ENCODE measurements at places on chromosomes 16 and 17.

GRCh38 chr16:24919536-24919935 lies 73.8 kb downstream of the SLC5A11 start:
- DNase-seq = no peak

- DNase-seq = no peak
These were observed 27.2 kb downstream of the MAP3K14 start for GRCh38 chr17:45289301-45290268.

GRCh38 chr17:80248894-80249710 lies 11.6 kb upstream of the RNF213 start:
- no peak for DNase-seq

- peak; percentile 39 for DNase-seq
These were observed 7.0 kb upstream of the ZFHX3 start for GRCh38 chr16:73054813-73055482.

DNA sequence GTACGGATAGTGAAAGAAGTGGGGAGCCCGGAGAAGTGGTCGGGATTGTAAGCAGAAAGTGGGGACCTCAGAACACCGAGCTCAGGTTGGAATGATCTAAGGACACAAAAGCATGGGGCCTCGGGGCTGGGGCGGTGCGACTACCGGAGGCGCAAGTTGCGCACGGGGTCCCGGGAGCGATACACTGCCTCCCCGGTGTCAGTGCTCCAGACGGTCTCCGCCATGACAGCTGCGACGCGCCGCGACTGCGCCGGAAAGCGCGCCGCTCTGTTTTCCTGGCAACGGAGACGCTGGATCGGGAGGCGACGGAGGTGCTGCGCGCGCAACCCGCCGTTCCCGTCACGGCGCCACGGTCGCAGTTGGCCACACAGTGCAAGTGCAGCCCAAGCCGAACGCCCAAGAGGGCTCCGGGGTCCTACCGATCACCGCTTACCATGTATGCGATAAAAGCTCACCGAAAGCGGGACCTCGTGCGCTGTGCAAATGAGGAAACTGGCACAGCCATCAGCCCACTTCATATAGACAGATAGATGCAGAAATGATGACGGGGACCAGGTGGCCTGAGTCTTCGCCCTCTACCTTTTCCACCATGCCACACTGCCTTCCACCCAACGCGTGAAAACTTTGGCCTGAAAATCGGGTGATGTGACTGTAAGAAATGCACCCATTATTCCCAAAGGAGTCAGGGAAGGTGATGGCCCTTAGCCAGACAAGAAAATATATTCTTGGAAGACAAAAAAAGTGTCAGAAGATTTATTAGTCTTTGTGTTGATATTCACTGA lies at the start of gene MKS1:
MKS1 (minus strand) TSS at position 249 of the 782 bp plus-strand sequence; CDS start at position 224, 25 bp downstream.
- peak; percentile 89 for DNase-seq

DNA sequence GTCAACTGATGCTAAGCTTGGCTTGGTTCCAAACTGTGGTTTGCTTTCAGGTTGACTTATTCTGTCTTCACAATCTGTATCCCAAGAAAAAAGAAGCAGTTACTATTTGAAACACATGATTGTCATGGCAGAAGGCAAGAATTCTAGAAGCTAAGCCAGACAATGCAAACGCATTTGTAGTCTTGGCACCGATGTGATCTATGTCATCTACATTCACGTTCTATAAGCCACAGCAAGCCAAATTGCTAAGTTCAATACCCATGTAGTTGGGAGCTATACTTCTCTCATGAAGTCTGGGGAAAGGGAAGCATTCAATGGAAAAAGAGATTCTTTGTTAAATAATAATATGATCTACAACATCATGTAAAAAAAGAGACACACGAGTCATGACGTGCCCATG lies 18.3 kb upstream of the KIF2B start:
- no peak for DNase-seq

DNA sequence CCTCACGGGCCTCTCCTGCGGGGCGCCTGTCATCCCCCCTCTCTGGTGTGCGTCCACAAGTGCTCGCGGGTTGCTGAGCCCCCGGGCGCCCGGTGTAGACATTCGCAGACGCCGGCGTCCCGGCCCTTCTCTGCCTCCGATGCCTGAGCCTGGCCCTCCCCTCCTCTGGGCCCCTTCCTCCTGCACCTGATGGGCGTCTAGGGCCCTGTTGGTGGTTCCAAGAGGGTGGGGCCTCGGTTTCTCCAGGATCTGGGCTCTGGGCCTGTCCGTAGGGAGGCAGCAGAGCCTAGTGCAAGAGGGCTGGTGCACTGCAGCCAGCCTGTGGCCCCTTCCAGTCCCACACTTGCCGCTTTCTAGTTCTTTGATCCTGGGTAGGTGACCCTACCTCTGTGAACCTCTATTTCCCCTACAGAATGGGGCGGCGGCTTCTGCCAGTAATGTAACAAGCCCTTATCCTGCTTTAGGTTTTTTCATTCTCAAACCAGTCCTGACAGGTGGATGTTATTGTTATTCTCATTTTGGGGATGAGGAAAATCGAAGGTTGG lies 623 bp downstream of the E4F1 start:
- DNase-seq = peak; percentile 46

- no peak for DNase-seq
These were observed 144.7 kb downstream of the PRKCA start for GRCh38 chr17:66447159-66447558.

GRCh38 chr17:69815406-69815805 lies 259.6 kb upstream of the KCNJ16 start:
- no peak for DNase-seq

- DNase-seq = no peak
These were observed 72.1 kb upstream of the RCVRN start for GRCh38 chr17:9977180-9977575.

- DNase-seq = no peak
These were observed 8.6 kb downstream of the ZNRF1 start for GRCh38 chr16:75007443-75007842.

GRCh38 chr17:57541472-57542394 lies 203.4 kb downstream of the CCDC182 start:
- no peak for DNase-seq

DNA sequence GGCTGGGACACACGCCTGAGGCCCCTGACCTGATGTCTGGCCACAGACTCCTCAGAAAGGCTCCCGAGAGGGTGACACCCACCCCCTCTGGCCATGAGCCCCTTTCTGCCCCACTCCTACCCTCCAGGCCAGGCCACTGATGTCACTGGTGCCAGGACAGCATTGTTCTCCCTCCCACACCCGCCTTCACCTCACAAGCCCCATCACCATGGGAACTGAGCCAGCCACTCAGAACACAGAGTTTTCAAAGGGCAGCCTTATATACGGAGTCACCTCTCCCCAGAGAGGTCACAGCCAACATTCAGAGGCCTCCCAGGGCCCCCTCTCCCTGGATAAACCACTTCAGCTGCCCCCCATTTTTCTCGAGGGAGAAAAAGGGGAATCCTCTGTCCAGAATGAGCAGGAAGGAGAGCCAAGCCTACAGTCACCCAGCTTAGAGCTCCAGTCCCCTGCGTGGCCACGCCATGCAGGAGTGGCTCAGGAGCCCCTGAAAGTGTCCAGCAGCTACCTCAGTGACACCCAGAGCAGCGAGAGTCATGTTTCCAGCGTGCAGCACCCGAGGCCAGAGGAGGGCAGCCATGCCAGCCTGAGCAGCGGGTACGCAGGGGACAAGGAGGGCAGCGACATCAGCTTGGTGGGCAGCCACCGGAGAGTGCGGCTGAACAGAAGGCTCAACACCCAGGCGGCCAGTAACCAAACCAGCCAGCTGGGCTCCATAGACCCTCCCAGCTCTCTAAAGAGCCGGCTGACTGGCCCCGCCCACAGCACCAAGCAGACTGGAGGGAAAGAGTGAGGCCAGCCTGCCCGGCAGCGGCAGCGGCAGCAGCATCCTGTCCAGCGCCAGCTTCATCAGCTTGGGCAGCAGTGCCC lies at the start of gene C16orf82:
C16orf82 (plus strand) TSS at position 260 of the 870 bp plus-strand sequence.
- DNase-seq = no peak

DNA sequence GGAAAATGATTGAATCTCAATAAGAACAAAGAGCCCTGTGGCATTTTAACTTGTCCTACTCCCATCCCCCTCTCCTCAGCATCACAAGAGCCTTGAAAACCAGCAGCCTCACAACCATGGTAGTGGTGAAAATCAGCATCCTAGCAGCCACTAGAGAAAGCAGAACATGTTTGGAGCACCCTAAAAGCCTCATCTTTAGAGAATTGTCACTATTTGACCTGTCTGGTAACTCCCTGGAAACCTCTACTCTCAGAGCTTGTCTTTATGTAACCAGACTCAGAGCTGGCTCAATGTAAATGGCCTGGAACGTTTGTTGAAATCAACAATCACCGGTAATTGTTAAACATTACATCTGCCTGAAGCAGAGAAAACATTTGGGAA lies 70.8 kb downstream of the MMD start:
- no peak for DNase-seq

DNA sequence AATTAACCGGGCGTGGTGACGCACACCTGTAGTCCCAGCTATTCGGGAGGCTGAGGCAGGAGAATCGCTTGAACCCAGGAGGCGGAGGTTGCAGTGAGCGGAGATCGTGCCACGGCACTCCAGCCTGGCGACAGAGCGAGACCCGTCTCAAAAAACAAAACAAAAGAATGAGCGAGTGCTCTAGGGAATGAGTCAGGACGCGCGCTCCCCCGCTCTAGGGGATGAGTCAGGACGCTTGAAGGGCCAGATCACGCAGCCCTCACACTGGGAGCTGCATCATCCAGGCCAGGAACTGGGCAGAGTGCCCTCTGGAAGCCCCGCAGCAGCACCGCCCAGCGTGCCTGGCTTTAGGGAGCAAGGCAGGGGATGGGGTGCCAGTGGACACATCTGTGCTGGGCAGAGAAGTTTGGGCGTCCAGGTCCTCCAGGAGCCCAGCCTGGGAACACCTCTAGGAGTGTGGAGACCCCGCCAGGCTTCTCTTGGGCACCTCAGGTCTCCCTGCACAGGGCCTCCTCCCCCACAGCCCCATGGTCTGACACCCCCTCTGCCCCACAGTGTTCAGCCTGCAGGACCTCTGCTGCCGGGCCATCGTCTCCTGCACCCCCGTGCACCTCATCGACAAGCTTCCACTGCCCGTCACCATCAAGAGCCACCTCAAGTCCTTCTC lies 3.9 kb upstream of the WFIKKN1 start:
- DNase-seq = peak; percentile 98

DNA sequence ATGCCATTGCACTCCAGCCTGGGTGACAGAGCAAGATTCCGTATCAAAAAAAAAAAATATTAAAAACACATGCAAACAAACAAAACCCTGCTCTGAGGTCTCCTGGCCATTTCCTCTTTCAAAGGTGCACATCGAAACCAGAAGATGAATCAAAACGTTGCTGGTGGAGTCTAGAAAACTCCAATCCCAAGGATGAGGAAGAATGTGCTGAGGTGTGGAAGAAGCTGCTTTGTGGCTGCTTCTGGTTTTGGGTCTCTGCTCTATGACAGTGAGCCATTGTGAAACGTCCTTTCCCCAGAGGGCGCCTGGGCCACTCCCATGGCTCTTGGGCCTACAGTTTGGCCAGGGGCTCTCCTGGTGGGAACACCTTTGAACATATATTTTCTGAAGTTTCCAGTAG lies 112.6 kb downstream of the IRF8 start:
- DNase-seq = no peak

- peak; percentile 13 for DNase-seq
These were observed 10.6 kb upstream of the AATK start for GRCh38 chr17:81176666-81177065.

- DNase-seq = peak; percentile 57
These were observed at the start of gene RTN4RL1 for GRCh38 chr17:2025220-2025621. Gene RTN4RL1, minus strand, starts transcription at chr17:2025334. Its CDS starts 469 bp downstream, at chr17:2024865.

- DNase-seq = no peak
These were observed 99.2 kb upstream of the CDYL2 start for GRCh38 chr16:80903616-80904015.

- no peak for DNase-seq
These were observed 205.8 kb downstream of the PRKCA start for GRCh38 chr17:66507982-66508760.

DNA sequence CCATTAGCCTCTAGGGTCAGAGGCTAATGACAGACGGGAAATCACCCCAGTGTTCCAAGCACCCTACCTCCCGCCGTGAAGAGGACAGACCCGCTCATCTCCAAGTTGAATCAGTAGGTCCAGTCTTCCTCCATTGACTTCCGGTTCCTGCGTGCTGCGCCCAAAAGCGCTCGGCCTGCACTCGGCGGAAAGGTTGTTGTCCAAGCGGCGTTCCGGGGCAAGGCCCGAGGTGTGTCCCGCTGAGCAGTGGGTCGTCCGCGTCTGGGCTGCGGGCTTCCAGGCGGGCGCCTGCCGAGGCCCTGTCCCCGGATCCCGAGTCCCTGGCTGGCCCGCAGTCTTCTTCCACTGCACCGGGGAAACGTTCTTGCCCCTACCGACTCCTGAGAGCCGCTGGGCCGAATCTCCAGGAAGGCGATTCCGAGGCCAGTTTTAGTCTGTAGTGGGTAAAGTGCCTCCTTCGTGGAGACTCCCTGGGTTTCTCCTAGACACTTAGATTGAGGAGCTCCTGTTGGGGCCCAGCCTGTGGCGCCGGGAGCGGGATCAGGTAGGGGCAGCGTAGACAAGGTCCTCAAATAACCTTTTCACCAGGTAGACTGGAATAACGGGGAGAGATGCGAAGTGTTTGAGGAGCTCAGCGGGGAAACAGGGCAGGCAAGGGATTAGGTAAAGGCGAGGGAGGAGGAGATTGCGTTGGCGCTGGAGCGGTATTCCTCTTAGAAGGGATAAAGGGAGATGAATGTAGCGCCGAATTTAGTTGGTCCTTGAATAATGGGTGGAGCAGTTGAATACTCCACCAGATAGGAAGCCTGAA lies at the start of gene TEFM:
TEFM (minus strand) TSS at position 138 of the 811 bp plus-strand sequence; CDS start at position 98, 40 bp downstream.
- peak; percentile 91 for DNase-seq

- DNase-seq = peak; percentile 32
These were observed 9.0 kb upstream of the PHAF1 start for GRCh38 chr16:67100569-67101310.

GRCh38 chr17:9138161-9138717 lies 116.9 kb downstream of the NTN1 start:
- no peak for DNase-seq

DNA sequence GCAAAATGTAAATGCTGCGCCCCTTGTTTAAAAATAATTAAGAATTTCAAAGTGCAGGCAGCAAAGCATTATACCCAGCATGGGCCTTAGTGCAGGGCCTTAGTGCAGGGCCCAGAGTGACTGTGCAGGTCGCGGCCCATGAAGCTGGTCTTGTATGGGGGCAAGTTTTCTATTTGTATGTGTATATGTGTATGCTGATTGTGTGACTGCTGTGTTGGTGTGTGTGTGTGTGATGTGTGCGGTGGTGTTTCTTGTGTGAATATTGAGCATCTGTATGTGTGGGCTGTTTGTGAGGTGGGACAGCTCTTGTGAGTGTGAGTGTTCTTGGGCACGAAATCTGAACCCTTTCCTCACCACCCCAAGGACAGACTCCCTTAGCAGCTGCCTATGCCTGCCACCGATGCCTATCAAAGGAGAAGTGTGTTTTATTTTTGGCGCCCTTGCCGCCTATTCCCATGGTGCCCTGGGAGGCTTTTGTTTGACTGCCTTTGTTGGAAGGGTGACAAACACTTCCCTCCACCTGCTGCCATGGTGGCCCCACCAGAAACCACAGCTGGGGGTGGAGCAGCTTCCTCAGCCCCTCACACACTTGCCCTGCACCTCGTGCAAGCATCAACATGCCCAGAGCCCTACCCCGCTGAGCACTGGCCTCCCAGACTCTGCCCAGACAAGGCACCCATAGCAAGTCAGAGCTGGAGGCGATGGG lies 18.0 kb downstream of the CCR7 start:
- no peak for DNase-seq

Measured in fibroblast of skin of back (primary cell).